ENCODE measurements at places on chromosomes 3 and 15. TPM values are rescaled to one million over a fixed set of nuclear protein-coding genes. Genes with fewer than 3 reads are reported as not detected.

Gene AP4E1
- 14.0 TPM for total RNA-seq

Gene GRM2
- 0.20 TPM for total RNA-seq

Gene GP5
- 0.10 TPM for total RNA-seq

Gene LINGO1
- total RNA-seq = not detected

Gene HES1
- total RNA-seq = 31.8 TPM

Gene FURIN
- 109 TPM for total RNA-seq

Gene WDR6
- total RNA-seq = 50.6 TPM

Gene ADPGK
- 14.9 TPM for total RNA-seq

GRCh38 chr15:62719316-62719715 lies 323.2 kb upstream of the TPM1 start:
- H3K27ac ChIP-seq = no peak overlapping the region
- H3K4me3 ChIP-seq = no peak overlapping the region
- peaks cover 3% of the 10 kb centered on the region for H3K36me3 ChIP-seq
- DNase-seq = no peak
- no peaks in the 10 kb centered on the region for H3K4me1 ChIP-seq

- no peaks in the 10 kb centered on the region for H3K36me3 ChIP-seq
- no peak overlapping the region for H3K4me3 ChIP-seq
- H3K27me3 ChIP-seq = no peaks in the 10 kb centered on the region
- H3K4me1 ChIP-seq = no peaks in the 10 kb centered on the region
Observed at GRCh38 chr3:23052208-23052607, 150.9 kb upstream of the UBE2E2 start.

- DNase-seq = no peak
- H3K27me3 ChIP-seq = peaks cover 36% of the 10 kb centered on the region
- no peaks in the 10 kb centered on the region for H3K4me1 ChIP-seq
- H3K36me3 ChIP-seq = no peaks in the 10 kb centered on the region
- H3K27ac ChIP-seq = no peak overlapping the region
- no peak overlapping the region for H3K4me3 ChIP-seq
Observed at GRCh38 chr3:128435058-128435457, 31.6 kb downstream of the DNAJB8 start.

GRCh38 chr3:124927574-124928045 lies 6.9 kb downstream of the MUC13 start:
- no peaks in the 10 kb centered on the region for H3K36me3 ChIP-seq
- H3K4me3 ChIP-seq = no peak overlapping the region
- no peaks in the 10 kb centered on the region for H3K27me3 ChIP-seq
- peaks cover 14% of the 10 kb centered on the region for H3K4me1 ChIP-seq

DNA sequence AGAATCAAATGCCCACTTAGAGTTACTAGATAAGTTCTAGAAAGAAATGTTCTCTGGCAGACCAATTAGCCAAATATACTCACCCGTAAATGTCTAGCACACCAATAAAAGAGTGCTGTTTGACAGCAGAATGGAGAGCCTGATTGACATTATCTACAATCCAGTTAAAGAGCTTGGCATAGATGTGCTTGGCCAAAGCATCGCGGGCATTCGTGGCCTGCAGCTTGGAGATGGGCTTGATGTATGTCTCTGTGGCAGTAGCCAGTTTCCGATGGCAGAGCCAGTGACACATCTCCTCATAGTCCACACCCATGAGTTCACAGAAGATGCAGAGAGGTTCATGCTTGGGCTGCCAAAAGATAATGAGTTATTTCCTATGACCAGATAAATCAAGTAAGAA lies 101.5 kb upstream of the MYO5C start:
- H3K27me3 ChIP-seq = no peaks in the 10 kb centered on the region
- no peak overlapping the region for H3K4me3 ChIP-seq
- H3K36me3 ChIP-seq = no peaks in the 10 kb centered on the region

DNA sequence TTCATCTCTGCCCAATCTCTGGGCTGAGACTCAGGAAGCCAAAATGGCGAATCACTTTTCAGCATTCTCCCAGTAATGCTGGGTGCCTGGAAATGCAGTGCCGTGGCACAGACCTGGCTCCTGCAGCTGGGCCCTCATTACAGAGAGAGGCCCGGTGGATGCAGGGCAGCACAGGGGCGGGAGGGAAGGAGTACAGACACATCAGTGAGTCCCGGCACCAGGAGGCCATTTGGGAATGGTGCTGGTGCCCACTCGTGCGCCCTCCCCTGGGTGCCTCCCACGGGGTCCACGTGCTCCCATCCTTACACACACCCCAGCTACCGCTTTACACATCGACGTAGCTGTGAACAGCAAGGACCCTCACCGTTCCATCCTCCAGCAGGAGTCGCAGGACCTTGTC lies 13.2 kb downstream of the MYO5C start:
- H3K27me3 ChIP-seq = no peaks in the 10 kb centered on the region
- H3K36me3 ChIP-seq = no peaks in the 10 kb centered on the region
- no peak overlapping the region for H3K4me3 ChIP-seq
- H3K27ac ChIP-seq = no peak overlapping the region

GRCh38 chr3:33789183-33789954 lies 9.1 kb upstream of the PDCD6IP start:
- no peak overlapping the region for H3K27ac ChIP-seq
- no peaks in the 10 kb centered on the region for H3K36me3 ChIP-seq
- no peak overlapping the region for H3K4me3 ChIP-seq
- no peaks in the 10 kb centered on the region for H3K27me3 ChIP-seq
- DNase-seq = no peak

- no peaks in the 10 kb centered on the region for H3K27me3 ChIP-seq
- no peaks in the 10 kb centered on the region for H3K36me3 ChIP-seq
- no peaks in the 10 kb centered on the region for H3K4me1 ChIP-seq
Observed at GRCh38 chr3:20575146-20575545, 389.1 kb upstream of the SGO1 start.

DNA sequence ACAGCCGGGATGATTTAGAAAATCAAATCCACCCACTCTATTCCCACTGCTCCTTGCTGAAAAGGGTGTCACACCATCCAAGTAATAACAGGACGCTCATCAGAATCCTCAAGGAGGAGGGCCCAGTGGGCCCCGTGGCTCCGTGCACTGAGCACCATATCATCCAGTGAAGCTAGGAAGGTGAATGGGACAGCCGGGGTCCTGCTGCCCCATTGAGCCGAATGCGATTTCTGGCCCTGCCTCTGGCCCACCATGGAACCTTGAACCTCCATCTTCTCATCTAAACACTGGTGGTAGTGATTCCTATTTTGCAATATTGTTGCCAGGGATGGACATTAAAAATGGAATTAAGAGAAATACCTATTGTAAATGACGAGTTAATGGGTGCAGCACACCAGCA lies 99.1 kb upstream of the SLC6A11 start:
- no peak for DNase-seq
- no peak overlapping the region for H3K27ac ChIP-seq
- no peaks in the 10 kb centered on the region for H3K27me3 ChIP-seq
- H3K4me3 ChIP-seq = no peak overlapping the region

- H3K4me3 ChIP-seq = no peak overlapping the region
- H3K27me3 ChIP-seq = no peaks in the 10 kb centered on the region
- H3K4me1 ChIP-seq = peaks cover 1% of the 10 kb centered on the region
- no peak for DNase-seq
Observed at GRCh38 chr3:32147933-32148332, 41.5 kb downstream of the GPD1L start.

GRCh38 chr3:34267088-34267487 lies 468.7 kb downstream of the PDCD6IP start:
- H3K27me3 ChIP-seq = no peaks in the 10 kb centered on the region
- no peaks in the 10 kb centered on the region for H3K36me3 ChIP-seq
- no peak overlapping the region for H3K27ac ChIP-seq
- DNase-seq = no peak
- H3K4me3 ChIP-seq = no peak overlapping the region

All from gastrocnemius medialis (tissue), 4 donors.